ENCODE measurements at places on chromosomes 12 and 14. TPM values are rescaled to one million over a fixed set of nuclear protein-coding genes. Genes with fewer than 3 reads are reported as not detected.

The MYH6 gene
- total RNA-seq, result 3,910 TPM

The MYF5 gene
- total RNA-seq, result not detected

The IL26 gene
- total RNA-seq, result not detected

The MORN3 gene
- 0.11 TPM for total RNA-seq

The ASB2 gene
- total RNA-seq, result 294 TPM

The TAS2R10 gene
- not detected for total RNA-seq
